ENCODE measurements at places on chromosomes 12 and 14. TPM values are rescaled to one million over a fixed set of nuclear protein-coding genes. Genes with fewer than 3 reads are reported as not detected.

BDKRB1 gene
- not detected for total RNA-seq

AMDHD1 gene
- total RNA-seq = 0.21 TPM

NRL gene
- 2.2 TPM for total RNA-seq

SLC35E3 gene
- total RNA-seq = 1.5 TPM

DLK1 gene
- 1.1 TPM for total RNA-seq

SMCO2 gene
- not detected for total RNA-seq

EP400 gene
- total RNA-seq = 47.7 TPM

SERPINA4 gene
- total RNA-seq = not detected

TRPV4 gene
- total RNA-seq = 1.0 TPM

ADAMTS20 gene
- total RNA-seq = 8.7 TPM

GRCh38 chr12:21613931-21614330, 9.3 kb upstream of the GYS2 start:
- DNase-seq = peak; percentile 21
- H3K27ac ChIP-seq = no peak overlapping the region
- no peaks in the 10 kb centered on the region for H3K27me3 ChIP-seq
- H3K4me1 ChIP-seq = no peaks in the 10 kb centered on the region
- H3K36me3 ChIP-seq = no peaks in the 10 kb centered on the region
- H3K4me3 ChIP-seq = no peak overlapping the region

GRCh38 chr12:15485466-15485865, 163.2 kb downstream of the PTPRO start:
- DNase-seq = no peak
- no peaks in the 10 kb centered on the region for H3K27me3 ChIP-seq
- no peak overlapping the region for H3K4me3 ChIP-seq
- H3K27ac ChIP-seq = no peak overlapping the region
- H3K4me1 ChIP-seq = no peaks in the 10 kb centered on the region
- H3K36me3 ChIP-seq = no peaks in the 10 kb centered on the region

GRCh38 chr12:100254876-100255275, 12.0 kb downstream of the DEPDC4 start:
- DNase-seq = no peak
- H3K27me3 ChIP-seq = no peaks in the 10 kb centered on the region
- no peak overlapping the region for H3K4me3 ChIP-seq
- H3K27ac ChIP-seq = no peak overlapping the region
- no peaks in the 10 kb centered on the region for H3K4me1 ChIP-seq
- no peaks in the 10 kb centered on the region for H3K36me3 ChIP-seq

DNA sequence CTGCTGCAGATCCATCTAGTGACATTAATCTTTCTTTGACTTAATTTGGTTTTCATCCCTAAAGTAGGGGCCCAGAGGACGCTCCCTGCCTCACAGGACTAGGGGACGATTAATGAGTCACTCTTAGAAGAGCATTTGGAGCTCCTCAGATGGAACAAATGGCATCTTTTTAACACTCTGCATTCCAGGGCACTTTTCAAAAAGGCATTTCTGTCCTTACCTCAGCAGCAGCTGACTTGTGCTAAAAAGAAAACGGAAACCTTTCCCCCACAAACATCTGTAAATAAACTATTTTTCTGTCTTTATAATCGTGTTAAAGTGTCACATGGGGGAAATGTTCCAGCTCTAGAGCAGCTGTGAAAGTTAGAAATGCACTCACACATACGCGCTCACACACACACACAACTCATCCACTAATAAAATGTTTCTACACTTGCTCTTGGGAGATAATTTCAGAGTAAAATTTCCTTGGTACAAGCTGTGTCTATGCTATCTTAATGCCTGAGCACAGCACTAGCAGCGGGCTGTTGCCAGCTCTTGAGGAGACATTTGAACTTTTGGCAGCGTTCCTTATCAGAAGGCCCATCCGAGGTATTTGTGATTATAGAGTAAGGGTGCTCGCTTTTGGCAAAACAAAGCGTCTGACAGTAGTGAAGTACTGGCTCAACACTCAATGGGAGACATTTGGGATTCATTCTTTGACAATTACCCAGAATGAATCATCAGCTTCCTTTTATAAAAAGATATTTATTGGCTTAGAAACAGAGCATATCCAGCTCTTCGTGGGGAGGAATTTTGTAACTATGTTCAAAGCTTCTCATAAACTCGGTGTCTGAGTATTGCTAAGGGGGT, 141.3 kb downstream of the PLXNC1 start:
- H3K27ac ChIP-seq = no peak overlapping the region
- peaks cover 33% of the 10 kb centered on the region for H3K4me1 ChIP-seq
- no peak overlapping the region for H3K4me3 ChIP-seq
- H3K27me3 ChIP-seq = no peaks in the 10 kb centered on the region

- no peak overlapping the region for H3K4me3 ChIP-seq
- H3K36me3 ChIP-seq = no peaks in the 10 kb centered on the region
- 0 out of 2 replicates have a peak, but pooled peaks cover 8% of the 10 kb centered on the region for H3K4me1 ChIP-seq
Observed at GRCh38 chr12:110590806-110591326, 7.7 kb upstream of the PPTC7 start.

DNA sequence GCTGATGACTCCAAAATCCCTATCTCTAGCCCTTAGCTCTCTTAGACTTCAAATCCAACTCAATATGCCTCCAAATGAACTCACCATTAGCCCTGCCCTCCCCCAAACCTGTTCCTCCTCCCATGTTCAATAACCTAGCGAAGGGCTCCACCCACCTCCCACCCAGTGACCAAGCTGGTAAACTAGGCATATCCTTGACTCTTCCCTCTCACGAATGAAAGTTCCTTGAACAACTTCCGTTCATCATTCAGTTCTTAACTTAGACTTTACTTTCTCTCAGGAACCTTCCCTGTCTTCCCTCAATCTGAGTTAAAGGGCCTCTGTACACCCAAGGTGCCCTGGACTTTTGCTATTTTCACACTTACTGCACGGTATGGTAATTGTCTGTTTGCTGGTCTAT, 1.9 kb upstream of the KLHDC1 start:
- peaks cover 35% of the 10 kb centered on the region for H3K27me3 ChIP-seq
- no peaks in the 10 kb centered on the region for H3K36me3 ChIP-seq
- H3K4me1 ChIP-seq = peaks cover 26% of the 10 kb centered on the region
- H3K27ac ChIP-seq = no peak overlapping the region
- peak overlapping the region; percentile 91 for H3K4me3 ChIP-seq
- DNase-seq = peak; percentile 17

- H3K27ac ChIP-seq = no peak overlapping the region
- no peaks in the 10 kb centered on the region for H3K27me3 ChIP-seq
- H3K36me3 ChIP-seq = no peaks in the 10 kb centered on the region
Observed at GRCh38 chr12:98401427-98401826, 114.0 kb upstream of the TMPO start.

GRCh38 chr12:89984846-89985245, 276.2 kb upstream of the ATP2B1 start:
- no peak for DNase-seq
- H3K27me3 ChIP-seq = no peaks in the 10 kb centered on the region
- no peak overlapping the region for H3K27ac ChIP-seq
- H3K4me3 ChIP-seq = no peak overlapping the region
- H3K4me1 ChIP-seq = no peaks in the 10 kb centered on the region
- H3K36me3 ChIP-seq = no peaks in the 10 kb centered on the region

GRCh38 chr12:46788072-46788887, 37.5 kb downstream of the SLC38A4 start:
- no peaks in the 10 kb centered on the region for H3K27me3 ChIP-seq
- H3K27ac ChIP-seq = no peak overlapping the region
- H3K4me1 ChIP-seq = no peaks in the 10 kb centered on the region
- DNase-seq = no peak
- no peaks in the 10 kb centered on the region for H3K36me3 ChIP-seq
